ENCODE measurements at places on chromosomes 16 and 17. TPM values are rescaled to one million over a fixed set of nuclear protein-coding genes. Genes with fewer than 3 reads are reported as not detected.

GRCh38 chr16:78307824-78308528 is 208.5 kb downstream of the WWOX start:
- no peak for DNase-seq
- peaks cover 15% of the 10 kb centered on the region for H3K4me1 ChIP-seq
- H3K27ac ChIP-seq = no peak overlapping the region

- peak within 1 kb of the TSS; percentile 96 for H3K4me3 ChIP-seq
- peaks cover 62% of the 10 kb centered on the region for H3K4me1 ChIP-seq
- peaks cover 64% of the 10 kb centered on the region for H3K36me3 ChIP-seq
Measured at GRCh38 chr17:49210158-49211029, at the start of the genes ABI3 and GNGT2. Gene ABI3, plus strand, starts transcription at chr17:49210707. Its CDS starts 18 bp downstream, at chr17:49210725. Gene GNGT2, minus strand, starts transcription at chr17:49210574. Its CDS starts 3,152 bp downstream, at chr17:49207422.

DNA sequence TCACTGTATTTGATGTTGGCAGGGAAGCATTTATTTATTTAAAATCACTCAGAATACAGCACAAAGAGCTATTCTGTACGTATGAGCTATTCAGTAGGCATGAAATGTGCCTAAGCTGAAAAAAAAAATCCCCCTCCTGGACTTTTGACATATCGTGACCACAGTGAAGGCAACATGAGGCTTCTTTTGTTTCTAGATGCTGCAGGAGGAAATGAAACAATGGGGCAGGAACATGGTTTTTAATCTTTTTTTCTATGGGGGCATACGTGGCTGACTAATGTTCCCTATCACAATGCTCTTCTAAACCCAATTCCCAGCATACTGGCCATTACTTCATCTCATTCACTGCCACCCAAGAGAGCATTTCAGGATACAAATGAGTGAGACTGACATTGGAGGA is 191.0 kb upstream of the PMFBP1 start:
- H3K36me3 ChIP-seq = no peaks in the 10 kb centered on the region
- DNase-seq = no peak
- H3K4me3 ChIP-seq = no peak overlapping the region
- H3K27me3 ChIP-seq = no peaks in the 10 kb centered on the region
- H3K27ac ChIP-seq = no peak overlapping the region

GRCh38 chr16:50188619-50189136 is 35.6 kb downstream of the TENT4B start:
- H3K4me3 ChIP-seq = no peak overlapping the region
- H3K27ac ChIP-seq = no peak overlapping the region
- H3K4me1 ChIP-seq = peaks cover 10% of the 10 kb centered on the region
- no peaks in the 10 kb centered on the region for H3K36me3 ChIP-seq

Gene SLC16A5
- total RNA-seq = 5.4 TPM

Measured in activated CD8-positive, alpha-beta T cell treated with anti-CD3 and anti-CD28 coated beads, Interleukin-2, amount 10 ng/mL, durations not matched to agents 7 days and 5 days (primary cell).